Heart left ventricle (tissue), 16 donors: ENCODE measurements at places on chromosomes 2 and 18.
A peak's percentile ranks its signal among the peaks of the same experiment; 100 is the strongest.

- DNase-seq, result no peak
Measured at GRCh38 chr2:201433394-201433995, 17.8 kb downstream of the TRAK2 start.

DNA sequence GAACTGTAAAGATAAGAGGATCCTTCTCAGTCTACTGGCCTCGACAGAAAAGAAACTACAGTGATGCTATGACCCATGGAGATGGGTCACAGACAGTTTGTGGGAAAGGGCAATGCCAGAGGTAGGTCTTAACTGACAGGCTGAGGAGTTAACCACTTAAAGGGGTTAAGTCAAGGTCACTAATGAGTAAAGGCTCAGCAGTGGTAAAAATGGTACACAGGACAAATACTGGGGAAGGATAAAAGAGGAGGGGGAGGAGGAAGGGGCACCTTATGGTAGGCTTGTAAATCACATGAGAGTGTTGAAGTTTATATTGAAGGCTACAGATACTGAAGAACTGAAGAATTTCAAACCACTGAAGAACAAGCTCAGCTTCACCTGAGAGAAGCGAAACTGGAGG lies 9.9 kb downstream of the IER3IP1 start:
- DNase-seq, result no peak

DNA sequence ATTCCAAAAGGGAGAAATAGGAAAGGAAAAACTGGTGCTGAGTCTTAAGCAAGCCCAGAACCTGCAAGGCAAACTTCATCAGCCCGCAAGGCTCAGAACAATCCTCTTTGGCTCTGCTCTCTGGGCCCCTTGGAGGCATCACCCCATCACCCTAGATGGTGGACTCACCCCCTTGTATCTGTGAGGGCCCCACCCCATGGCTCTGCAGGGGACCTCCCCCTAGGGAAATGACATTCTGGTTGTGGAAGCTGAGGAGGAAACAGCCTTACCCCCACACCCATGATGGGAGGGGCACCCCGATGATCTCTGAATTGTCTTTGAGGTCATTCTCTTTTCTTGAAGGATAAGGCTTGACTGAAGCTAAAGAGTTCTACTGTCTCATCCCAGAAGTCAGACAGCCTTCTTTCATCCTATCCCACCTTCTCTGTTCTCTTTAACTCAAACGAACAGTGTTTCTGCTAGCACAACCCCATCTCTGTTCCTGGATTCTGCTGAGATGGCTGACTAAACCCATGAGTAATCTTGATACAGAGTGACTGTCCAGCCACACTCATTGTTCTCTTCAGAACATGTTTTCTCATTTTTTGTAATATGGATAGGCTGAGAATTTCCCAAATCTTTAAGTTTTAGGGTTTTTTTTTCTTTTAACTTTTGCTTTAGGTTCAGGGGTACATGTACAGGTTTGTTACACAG lies 492.1 kb upstream of the MYT1L start:
- no peak for DNase-seq

DNA sequence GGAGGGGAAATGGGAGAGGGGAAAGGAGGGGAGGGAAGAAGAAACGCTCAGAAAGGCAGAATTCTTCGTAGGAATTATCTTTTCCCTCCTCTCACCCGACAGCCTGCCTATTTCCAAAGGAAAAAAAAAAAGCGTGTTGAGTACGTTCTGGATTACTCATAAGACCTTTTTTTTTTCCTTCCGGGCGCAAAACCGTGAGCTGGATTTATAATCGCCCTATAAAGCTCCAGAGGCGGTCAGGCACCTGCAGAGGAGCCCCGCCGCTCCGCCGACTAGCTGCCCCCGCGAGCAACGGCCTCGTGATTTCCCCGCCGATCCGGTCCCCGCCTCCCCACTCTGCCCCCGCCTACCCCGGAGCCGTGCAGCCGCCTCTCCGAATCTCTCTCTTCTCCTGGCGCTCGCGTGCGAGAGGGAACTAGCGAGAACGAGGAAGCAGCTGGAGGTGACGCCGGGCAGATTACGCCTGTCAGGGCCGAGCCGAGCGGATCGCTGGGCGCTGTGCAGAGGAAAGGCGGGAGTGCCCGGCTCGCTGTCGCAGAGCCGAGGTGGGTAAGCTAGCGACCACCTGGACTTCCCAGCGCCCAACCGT lies at the start of gene GAD1:
GAD1 (plus strand) TSS at position 384 of the 589 bp plus-strand sequence. CDS start 1,705 bp downstream, outside the sequence.
- DNase-seq, result no peak

- DNase-seq, result peak; percentile 34
Measured at GRCh38 chr2:1366546-1367134, 46.6 kb upstream of the TPO start.

- no peak for DNase-seq
Measured at GRCh38 chr18:45662468-45662867, 47.2 kb downstream of the SLC14A2 start.

DNA sequence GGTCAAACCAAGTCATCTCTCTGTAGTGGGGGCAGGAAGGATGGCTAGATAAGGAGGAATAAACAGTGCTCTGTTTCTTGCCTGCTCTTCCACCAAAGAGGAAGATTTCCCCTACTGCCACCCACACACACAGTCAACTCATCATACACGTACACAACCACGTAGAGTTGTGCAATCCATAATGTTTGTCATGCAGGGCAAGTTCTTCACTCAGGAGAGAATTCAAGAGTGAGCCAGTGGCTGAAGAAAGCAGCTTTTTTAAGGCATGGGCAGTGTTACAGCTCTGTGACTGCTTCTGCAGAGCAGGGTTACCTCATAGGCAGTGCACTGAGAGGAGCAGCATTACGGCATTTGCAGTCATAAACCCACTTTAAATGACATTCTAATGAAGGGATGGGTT lies 283.0 kb downstream of the RND3 start:
- DNase-seq, result no peak
